ENCODE measurements at places on chromosomes 2 and 18.

GRCh38 chr2:72917138-72917876 lies at the start of gene EMX1:
Gene EMX1 (plus strand): TSS chr2:72917519. CDS start chr2:72917853, 334 bp downstream.
- no peak for DNase-seq

- no peak for DNase-seq
Measured at GRCh38 chr2:108614659-108615058, 80.4 kb downstream of the LIMS1 start.

- DNase-seq: no peak
Measured at GRCh38 chr2:119707117-119708087, 28.4 kb downstream of the TMEM177 start.

GRCh38 chr2:11715987-11716652 lies 30.3 kb upstream of the LPIN1 start:
- no peak for DNase-seq

- no peak for DNase-seq
Measured at GRCh38 chr2:226845386-226846116, 9.7 kb downstream of the RHBDD1 start.

- no peak for DNase-seq
Measured at GRCh38 chr2:144430722-144431391, 89.1 kb downstream of the ZEB2 start.

- no peak for DNase-seq
Measured at GRCh38 chr18:48662011-48662661, 123.3 kb downstream of the CTIF start.

DNA sequence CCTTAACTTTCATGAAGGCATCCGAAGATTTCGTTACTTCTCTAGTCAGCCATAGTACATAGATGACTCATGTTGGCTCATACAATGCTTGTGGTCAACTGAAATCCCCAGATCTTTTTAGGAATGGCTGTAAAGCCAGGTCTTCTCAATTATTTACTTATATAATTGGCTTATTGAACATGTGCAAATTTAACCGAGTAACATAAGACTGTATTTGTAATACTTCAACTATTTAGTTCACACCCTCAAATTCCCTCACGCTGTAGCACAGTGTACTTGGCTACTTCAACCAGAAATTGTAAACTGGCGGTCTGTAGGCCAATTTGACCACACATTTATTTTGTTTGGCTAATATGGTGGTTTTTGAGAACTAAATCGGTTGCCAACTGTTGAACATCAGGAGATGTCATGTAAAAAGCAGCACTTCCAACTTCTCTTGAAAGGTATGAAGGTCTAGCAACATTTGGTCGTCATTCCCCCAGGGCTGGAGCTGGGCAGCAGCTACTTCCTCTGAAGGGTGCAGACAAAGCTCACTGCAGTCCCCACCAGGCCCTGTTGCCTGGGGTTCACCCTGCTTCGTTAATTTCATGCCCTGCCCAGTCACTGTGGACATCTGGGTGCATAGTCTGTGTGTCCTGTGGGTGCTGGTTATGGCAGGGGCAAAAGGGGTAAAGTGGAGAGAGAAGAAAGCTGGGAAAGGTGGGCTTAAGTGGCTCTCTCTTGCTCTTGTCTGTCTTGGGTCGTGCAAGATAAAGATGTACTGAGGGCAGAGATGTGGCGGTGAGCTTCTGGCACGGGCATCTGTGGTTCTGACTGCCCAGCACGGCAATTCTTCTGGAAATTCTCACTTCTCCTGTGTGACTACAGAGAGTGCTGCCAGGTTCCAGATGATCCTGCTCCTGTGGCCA lies 3.2 kb upstream of the SH3RF3 start:
- DNase-seq: no peak

- DNase-seq: no peak
Measured at GRCh38 chr18:39835303-39836030, 2119.6 kb upstream of the PIK3C3 start.

DNA sequence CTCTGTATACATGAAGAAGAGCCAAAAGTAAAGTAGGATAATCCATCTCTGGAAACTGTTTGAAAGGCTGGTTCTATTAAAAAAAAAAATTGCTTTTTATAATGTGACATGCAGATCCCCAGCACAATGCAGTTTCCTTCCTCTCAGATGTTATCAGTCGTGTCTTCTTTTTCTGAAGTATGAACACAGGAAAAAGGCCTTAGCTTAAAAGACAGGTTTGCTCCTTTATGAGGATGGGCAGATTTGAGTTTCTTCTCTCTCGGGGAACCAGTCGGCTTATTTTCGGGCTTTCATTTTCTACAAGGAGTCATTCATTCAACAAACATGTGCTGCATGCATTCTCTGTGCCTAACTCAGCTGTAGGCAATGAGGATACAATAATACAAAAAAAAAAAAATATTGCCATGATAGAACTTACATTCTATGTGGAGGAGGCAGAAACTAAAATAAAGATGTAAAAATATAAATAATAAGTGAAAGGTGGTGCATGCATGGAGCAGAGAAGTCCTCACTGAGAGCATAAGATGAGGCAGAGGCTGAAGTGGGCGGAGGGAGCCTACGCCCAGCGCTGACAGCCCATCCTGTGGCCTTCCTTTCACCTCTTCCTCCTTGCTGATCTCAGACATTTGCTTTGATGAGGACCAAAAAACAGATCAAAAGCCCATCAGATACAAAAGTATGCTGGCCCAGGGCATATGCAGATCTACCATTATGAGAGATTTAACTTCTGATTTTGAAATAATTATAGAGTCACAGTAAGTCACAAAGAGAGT lies at the start of gene CD226:
Gene CD226 (minus strand): TSS at position 513 of the 773 bp plus-strand sequence. CDS start 467 bp downstream, at position 46.
- DNase-seq: no peak

DNA sequence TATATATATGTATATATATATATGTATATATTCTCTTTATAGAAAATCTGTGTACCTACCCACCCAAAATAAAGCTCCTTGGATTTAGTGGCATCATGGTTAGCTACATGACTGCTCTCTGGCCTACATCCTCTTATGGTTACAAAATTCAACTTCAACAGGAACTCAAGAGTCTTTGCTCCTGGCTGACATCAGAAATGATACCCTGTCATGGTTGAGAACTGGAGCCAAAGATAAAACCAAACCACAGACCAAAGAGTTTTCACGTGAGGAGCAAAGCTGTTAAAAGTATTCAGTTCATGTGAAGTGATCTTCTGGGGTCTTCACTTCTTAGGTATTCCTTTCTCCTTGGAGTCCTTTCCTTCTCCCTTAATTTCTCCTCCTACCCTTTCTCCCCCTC lies 476.3 kb downstream of the SOX11 start:
- DNase-seq: no peak

- DNase-seq: no peak
Measured at GRCh38 chr2:200301953-200302858, 4.3 kb upstream of the SPATS2L start.

- DNase-seq: no peak
Measured at GRCh38 chr2:219149667-219150066, 10.9 kb downstream of the NHEJ1 start.

- no peak for DNase-seq
Measured at GRCh38 chr18:60070631-60071030, 170.8 kb downstream of the PMAIP1 start.

DNA sequence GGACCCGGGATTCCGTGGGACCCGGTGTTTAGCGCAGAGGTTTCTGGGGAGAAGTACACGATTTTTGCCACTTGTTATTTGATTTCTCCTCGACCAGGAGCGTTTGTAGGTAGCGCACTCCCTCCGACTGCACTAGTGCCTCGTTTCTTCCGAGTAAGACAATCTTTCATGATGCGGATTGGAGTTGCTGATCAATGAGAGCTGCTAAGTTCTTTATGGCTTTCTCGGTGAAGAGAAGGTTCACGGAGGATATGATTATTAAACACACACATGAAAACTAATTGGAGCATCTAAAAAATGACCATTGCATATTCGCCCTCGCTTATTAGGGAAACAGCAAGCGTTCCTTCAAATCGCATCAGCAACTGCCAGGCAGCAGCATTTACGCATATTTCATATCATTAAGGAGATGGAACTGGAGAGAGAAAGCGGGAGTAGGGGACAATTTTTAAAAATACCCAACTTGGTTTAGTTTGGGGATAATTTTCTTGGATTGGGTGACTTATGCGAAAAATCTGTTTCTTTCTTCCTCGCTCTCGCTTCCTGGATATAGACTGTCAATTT lies 616 bp downstream of the EML6 start:
- no peak for DNase-seq

- no peak for DNase-seq
Measured at GRCh38 chr18:28826107-28826506, 649.2 kb upstream of the CDH2 start.

GRCh38 chr2:223019987-223020717 lies 31.8 kb upstream of the KCNE4 start:
- no peak for DNase-seq

DNA sequence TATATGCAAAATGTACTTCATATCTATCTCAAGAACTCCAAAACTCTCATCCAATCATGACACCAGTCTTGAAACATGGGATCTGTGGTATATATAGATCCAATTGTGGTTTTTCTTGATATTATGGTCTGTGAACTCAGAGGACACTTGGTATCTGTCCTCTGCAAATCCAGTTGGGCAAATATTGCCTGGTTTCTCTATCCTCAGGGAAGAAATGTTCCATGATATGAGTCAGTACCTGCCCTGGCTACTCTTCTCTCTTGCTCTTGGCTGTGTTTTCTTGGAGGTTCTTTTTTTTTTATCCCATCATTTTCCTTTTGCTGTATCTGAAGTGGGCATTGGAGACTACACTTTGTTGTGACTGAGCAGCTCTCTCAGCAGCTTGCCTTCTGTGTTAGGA lies 10.9 kb downstream of the NBEAL1 start:
- DNase-seq: no peak

DNA sequence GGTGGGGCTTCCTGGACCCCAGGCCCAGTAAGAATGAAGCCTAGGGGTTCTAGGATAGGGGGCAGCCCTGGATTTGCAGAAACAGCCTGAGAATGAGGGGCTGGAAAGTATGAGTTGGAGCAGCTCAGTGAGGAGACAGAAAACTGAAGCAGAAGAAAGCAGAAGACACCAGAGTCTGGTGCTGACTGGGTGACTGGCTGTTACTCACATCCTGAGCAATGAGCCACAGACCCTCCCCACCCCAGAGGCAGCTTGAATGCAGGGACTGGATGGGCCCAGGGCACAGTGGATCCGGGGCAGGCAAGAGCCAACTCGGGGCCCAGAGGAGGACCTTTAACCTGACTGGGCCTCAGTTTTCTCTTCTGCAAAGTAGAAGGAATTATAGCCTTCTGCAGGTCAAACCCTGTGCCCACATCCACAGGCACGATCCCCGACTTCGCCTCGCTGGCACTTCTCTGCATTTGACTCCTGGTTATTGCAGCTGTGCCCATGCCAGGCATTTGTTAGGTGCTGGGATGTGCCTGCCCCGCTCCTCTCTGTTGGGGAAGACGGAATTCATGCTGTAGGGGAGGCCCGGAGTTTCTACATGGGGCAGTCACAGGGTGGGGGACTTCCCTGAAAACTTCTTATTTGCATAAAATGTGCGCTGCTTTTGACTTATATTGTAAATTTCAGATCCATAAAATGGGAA lies 8.5 kb downstream of the STEAP3 start:
- no peak for DNase-seq

- DNase-seq: no peak
Measured at GRCh38 chr2:86319700-86320580, 17.5 kb downstream of the REEP1 start.

DNA sequence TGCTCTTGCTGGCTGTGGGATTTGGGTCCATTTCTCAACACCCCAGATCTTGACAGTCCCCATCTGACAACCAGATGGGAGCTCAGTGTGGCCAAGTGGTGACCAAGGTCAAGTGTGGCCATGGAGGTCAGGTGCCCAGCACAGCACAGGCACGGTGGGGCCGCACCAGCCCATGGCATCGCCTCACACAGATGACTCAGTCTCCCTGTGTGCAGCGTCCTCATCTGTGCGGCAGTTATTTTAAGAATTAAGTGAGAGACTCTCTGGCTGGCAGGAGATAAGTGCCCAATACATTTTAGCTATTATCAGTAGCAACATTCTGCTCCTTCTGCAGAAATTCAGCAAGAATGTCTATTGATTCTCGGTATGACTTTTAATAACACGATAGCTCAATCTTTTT lies 167.2 kb downstream of the DDX1 start:
- no peak for DNase-seq

DNA sequence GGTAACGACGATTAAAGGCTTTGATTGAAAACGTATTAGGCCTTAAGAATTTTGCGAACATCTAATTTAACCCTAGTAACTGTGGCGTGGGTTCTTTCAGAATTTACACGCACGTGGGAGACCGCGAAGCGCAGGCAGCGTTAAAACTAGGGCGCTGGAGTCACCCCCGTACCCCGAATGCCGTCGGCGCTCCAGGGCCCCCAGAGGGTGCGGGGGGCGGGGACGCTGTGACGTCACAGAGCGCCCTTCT lies 673 bp upstream of the SMCHD1 start:
- DNase-seq: peak; percentile 79

DNA sequence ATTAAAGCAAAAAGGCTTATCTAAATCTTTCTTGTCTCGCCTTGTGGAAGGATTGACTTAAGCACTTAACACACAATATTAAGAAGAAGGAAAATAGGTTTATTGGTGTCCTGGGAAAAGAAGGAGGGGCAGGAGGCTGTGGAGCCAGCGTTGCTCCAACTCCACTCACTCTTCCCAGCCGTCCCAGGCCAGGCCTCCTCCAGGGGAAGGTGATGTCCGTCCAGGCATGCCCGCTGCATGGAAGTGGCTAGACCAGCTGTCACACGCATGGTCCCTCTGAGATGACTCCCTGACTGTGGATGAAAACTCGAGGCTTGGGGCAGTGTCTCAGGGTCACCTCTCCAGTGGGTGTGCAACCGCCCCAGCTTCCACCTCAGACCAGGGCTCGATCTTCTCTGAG lies 281.1 kb downstream of the GALR1 start:
- no peak for DNase-seq

DNA sequence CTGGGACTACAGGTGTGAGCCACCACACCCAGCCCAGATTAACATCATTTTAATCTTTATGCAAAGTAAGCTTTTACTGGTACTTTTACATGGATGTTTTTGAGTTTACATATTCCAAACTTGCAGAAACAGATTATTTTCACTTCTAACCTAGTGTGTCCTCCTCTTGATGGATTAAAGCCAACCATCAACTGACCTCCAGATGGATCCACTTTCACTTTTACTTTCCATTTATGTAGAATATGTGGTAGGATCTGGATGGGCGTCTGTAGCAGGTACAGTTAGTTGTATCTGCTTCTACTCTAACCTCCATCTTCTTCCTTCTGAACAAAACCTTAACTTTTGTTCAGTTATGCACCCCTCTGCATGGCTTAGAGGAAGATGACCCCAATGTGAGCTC lies 264.1 kb downstream of the CDH20 start:
- DNase-seq: no peak

DNA sequence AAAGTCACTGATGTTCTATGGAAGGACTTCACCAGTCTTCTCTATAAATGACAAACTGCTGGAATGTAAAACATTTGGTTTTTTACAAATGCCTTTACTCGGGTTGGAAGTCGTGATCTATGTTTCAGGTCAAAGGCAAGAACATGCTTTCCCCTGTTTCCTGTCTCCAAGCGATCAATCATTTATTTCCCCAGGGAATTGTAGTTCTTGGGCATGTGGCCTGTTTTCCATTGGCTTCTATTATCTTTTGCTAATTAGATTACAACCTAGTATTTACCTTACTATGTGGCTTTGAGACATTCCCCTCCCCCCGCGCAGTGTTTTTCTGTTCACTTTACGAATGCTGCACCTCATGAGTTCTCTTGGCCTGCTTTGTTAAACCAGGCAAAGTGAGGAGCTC lies 684.2 kb downstream of the EPHA4 start:
- DNase-seq: no peak

Data from effector CD4-positive, alpha-beta T cell (primary cell).